ENCODE measurements at places on chromosomes 16 and 17.

DNA sequence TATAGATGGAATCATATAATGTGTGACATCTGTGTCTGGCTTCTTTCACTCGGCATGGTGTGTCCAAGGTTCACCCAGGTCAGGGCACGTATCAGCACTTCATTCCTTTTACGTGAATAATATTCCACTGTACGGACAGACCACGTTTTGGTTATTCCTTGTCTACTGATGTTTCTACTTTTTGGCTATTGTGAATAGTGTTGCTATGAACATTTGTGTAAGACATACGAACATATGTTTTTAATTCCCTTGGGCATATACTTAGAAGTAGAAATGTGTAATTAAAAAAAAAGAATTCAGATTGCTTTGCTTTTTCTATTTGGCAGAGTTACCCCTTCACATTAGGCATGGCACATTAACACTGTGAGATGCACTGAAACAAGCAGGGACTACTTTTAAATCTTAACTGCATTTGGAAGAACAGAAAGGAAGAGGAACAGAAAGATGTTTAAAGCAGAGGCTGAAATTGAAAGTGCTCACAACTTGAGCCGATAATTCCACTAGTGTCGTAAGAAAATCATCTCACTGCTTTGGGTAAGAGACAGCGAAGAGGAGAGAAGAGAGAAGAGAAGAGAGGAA, 105.3 kb downstream of the VPS53 start:
- DNase-seq = peak; percentile 35

DNA sequence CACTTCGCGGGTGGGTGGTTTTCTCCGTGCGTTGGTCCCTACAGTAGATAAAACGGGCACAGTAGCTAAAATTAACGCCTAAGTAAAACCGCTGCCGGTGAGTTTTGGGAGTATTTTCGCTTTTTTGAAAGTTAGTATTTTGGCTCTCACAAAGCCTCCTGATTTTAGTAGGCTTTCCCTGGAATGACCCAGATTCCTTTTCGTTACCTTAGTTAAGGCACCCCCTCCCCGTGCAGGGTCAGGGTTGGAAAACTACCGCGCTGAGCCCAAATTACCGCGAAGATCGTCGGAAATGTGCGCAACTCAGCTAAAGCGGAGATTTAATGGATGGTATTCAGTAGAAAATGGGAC, 28.3 kb upstream of the ST6GALNAC1 start:
- no peak for DNase-seq

DNA sequence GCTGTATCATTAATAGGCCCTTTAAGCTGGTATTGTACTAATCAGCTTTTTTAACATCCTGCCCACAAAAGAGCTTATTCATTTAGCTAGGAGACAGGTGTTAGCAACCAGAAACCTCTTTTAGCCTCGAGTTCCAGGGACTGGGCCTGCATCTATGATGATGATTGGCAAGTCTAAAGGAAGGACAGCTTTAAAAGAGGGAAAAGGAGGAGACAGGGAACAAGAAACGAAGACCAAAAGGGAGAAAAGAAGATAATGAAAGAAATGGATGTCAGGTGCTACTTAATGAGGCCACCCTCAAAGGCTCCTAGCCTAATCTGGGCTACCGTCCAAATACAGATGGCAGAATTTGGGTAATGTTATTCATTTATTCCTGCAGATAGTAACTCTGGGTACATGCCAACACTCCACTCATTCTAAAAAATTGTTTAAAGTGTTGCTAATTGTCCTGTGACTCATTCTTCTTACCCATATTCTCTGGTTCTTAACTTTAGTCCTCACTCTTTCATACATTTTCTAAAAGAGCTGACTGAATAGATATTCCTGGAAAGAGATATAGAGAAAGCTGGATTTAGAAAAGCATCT, 18.7 kb upstream of the RFFL start:
- peak; percentile 87 for DNase-seq

DNA sequence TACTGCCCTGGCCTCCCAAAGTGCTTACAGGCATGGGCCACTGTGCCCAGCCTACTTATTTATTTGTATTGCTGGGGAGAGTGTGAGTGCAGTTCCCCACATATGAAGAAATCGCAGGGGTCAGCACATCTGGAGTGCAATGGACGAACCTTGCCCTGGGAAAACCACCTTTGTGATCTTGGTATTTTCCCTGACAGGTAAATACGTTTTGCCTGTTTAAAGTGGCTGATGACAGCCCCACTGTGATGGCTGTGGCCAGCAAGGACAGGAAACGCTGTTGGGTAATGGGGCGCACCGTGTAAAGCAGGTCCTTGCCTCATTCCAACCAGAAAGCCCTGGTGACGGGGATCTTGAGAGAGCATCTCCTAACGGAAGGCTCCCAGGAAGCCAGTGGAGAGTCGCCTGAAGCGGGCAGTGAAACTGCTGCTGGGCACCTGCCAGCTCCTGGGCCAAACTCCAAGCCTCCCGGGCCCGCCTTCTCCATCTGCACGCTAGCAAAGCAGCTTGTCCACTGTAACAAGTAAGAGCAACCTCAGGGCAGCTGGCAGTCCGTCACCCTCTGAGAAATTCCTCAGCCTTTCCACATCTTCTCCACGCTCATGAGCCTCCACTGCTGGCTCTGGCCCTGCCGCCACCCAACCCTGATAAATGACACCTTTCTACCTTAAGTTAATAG, 17.5 kb downstream of the EMC8 start:
- DNase-seq = peak; percentile 74

GRCh38 chr16:72241930-72242329, 70.0 kb upstream of the PMFBP1 start:
- DNase-seq = peak; percentile 30

GRCh38 chr16:57828272-57829161, 26.2 kb upstream of the KIFC3 start:
- DNase-seq = no peak
